ENCODE measurements at places on chromosomes 6 and 20.
A peak's percentile ranks its signal among the peaks of the same experiment; 100 is the strongest.

- no peak for DNase-seq
These were observed 393.5 kb downstream of the NKAIN2 start for GRCh38 chr6:124197148-124197547.

- DNase-seq, result no peak
These were observed 10.4 kb downstream of the ITCH start for GRCh38 chr20:34373445-34373844.

DNA sequence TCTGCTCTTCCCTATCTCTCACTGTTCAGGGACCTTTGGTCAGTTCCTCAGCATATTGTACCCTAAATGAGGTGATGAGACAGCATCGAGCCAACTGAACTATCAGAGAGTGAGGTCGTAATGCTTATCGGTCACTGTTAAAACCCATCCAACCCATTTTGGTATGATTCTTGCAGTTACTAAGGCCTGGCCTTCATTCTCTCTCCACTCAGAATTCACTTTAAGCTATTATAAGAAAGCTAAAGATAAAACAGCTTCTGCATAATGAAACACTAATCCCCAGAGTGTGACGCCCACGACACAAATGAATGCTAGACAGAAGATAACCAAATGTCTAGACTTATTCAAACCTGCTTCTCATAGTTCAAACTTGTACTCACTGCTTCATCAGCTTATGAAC, 175.8 kb downstream of the GMPR start:
- no peak for DNase-seq

- DNase-seq, result no peak
These were observed 18.5 kb upstream of the PACSIN1 start for GRCh38 chr6:34447386-34447785.

DNA sequence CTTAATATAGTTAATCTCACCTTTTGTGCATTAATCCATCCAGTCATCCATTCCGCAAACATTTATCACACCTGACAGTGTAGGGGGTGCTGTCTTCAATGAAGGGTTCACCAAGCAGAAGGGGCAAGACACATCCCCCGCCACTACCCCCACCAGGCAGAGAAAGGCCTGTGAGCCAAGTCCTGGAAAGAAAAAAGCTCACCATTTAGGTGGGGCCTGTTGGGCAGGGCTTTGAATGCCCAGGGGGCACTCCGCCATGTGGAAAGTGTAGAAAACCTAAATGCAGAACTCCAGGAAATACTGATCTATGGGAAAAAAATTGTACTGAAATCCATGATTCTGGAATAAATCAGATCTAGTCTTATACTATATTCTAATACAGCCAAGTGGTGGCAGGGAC, 4.8 kb upstream of the STX16 start:
- DNase-seq, result no peak

DNA sequence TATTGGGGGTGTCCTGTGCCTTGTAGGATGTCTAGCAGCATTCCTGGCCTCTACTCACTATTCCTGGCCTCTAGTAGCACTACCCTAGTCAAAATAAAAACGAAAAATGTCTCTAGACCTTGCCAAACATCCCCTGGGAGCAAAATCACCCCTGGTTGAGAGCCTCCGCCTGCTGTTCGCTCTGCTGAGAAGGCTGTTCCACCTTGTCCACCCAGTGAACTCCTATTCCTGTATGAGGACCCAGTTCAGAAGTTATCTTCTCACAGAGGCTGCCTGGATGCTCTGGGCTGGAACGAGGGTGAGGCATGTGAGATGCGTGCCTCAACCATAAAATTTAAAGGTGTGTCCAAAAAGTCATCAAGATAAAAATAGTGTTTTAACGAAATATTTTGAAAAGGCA, 101.9 kb downstream of the TOX2 start:
- no peak for DNase-seq

DNA sequence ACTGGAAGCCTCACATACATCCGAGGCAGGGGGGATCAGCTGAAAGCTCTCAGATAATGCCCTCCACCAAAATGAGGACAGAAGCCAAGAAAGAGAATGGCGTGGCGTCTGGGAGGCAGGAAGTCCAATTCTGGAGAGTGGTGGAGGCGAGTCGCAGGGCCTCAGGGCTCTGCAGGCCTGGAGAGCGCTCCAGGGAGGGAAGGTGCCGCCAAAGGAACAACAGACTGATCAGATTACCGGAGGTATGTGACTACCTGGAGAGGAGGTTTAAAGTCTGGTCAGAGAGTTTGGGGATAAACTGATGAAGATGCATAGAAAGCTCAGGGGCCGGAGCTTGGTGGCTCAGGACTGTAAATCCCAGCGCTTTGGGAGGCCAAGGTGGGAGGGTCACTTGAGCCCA, 11.2 kb upstream of the IP6K3 start:
- no peak for DNase-seq

DNA sequence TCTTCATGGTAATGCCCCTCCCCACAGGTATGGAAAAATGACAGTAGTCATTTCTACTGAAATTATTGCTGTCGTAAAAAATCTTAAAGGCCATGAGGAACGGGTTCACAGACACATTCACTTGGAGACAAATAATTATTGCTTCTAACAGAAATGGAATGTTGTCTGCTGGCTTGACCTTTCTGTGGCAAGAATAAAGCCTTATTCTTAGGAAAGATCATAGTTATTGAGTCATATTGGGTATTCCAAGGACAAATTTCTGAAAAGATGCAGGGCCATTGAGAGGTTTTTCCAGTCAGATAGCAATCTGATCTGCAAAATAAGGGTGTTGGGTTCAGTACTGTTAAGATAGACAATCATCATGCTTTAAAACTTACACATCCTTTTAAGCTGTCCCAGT, 29.2 kb downstream of the AKAP7 start:
- DNase-seq, result no peak

DNA sequence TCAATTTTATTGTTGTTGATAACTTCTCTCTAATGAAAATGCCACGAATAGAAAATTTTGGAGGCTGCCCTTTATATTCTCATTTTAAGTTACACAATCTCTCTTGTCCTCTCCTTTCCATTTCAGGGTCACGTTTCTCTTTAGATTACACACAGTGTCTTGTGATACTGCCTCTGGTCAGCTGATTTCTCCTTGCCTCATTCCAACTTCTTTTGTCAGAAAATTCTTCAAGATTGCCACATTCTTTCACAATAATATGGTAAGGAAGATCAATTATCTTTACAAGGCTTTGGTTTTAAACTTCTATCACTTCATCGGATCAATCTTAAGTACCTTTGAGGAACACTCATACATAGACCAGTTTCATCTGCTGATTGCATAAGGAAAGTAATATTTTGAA, 370.3 kb downstream of the RFPL4B start:
- DNase-seq, result no peak

DNA sequence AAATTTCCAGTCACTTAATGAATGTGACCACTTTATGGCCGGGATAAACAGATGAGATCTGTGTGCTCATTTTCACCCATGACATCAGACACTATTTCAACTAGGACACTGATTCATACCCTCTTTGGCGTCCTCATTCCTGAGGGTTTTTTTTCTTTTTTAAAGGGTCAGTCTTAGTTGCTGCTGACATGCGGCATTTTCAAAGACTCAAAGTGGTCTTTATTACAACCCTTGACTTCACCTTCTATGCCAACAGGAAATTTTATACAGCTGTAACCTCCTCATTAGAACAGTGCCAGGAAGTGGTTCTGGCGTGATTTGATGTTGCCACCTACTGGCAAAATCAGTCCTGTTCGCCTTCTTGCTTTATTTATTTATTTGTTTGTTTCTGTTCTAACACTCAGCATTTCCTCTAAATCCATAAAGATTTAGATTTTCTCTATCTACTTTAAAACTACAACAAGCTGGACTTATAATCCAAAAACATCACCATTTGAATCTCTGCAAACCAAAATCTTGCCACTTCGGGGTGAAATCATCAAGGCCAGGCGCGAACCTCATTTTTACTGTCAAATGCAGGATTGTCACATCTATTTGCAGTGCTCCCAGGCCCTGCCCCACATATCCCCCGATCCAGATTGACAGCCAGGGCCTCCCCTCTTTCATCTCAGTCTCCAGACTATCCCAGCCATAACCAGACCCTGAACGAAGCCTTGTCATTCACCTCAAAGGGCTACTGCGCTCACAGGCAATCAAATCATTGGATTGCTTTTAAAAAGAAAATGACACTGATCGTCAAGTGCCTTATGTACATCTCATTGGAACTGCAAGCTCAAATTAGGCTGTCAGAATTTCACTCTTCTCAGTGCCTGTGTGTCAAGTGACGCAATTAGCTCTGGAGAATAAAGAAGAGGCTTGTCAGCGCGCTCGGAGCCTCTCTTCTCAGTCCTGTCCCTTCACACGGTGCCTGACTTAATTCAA, 77.5 kb downstream of the C6orf118 start:
- DNase-seq, result peak; percentile 61

- peak; percentile 30 for DNase-seq
These were observed 51.7 kb downstream of the MYH7B start for GRCh38 chr20:35007413-35007812.

DNA sequence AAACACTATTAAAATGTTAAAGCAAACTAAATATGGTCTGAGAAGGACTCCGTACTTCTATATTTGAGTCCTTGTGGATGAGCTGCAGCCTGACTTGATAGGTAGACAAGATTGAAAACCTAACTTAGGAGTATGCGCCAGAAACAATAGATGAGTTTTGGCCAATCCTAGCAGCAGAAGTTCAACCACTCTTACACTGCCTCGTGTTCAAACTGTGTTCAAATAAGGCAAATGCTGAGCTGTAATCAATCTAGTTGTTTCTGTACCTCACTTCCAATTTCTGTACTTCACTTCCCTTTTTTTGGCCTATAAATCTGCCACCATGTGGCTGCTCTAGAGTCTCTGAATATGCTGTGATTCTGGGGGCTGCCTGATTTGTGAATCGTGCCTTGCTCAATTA, 13.2 kb upstream of the SERINC1 start:
- no peak for DNase-seq

DNA sequence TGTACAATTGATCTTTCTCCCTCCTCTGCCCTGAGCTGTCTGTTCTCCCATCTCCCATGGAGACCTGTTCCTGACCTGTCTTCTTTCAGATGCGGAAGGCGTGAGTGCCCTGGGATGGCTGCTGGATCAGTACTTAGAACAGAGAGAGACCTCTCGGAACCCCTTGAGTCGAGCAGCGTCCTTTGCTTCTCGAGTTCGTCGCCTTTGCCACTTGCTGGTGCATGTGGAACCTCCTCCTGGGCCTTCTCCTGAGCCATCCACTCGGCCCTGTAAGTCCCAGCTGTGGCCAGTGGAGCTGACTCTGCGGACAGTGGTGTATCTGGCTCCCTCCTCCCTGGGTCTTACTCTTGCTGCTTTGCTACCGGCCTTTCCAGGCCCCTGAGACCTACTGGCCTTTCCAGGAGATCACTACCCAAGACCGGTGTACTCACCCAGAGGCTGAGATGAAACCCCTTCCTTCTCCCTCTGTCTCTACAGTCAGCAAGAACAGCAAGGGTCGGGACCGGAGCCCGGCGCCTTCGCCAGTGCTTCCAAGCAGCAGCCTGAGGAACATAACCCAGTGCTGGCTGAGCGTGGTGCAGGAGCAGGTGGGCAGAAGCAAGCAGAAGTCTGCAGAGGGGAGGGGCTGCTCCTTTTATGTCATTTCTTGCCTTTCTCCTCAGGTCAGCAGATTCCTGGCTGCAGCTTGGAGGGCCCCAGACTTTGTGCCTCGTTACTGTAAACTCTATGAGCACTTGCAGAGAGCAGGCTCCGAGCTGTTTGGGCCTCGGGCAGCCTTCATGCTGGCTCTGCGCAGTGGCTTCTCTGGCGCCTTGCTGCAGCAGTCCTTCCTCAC, 22.5 kb downstream of the CUL9 start:
- DNase-seq, result no peak

- no peak for DNase-seq
These were observed 90.7 kb downstream of the AKAP7 start for GRCh38 chr6:131225959-131226358.

DNA sequence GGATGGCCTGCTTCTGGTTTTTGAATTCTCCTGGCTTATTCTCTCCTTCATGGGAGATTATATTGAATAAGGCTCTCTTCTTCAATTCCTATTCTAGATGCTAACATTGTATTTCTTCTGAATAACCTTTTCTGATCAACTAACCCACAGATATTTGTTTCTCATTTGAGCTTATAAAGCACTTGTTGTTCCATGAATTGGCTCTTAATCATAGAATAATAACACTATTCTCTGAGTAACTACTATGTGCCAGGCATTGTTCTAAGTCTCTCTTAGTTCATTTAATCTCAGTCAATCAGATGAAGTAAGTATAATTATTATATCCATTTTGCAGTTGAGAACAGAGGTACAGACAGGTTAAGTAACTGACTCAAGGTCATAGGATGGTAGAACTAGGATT, 136.3 kb upstream of the MLIP start:
- DNase-seq, result no peak

DNA sequence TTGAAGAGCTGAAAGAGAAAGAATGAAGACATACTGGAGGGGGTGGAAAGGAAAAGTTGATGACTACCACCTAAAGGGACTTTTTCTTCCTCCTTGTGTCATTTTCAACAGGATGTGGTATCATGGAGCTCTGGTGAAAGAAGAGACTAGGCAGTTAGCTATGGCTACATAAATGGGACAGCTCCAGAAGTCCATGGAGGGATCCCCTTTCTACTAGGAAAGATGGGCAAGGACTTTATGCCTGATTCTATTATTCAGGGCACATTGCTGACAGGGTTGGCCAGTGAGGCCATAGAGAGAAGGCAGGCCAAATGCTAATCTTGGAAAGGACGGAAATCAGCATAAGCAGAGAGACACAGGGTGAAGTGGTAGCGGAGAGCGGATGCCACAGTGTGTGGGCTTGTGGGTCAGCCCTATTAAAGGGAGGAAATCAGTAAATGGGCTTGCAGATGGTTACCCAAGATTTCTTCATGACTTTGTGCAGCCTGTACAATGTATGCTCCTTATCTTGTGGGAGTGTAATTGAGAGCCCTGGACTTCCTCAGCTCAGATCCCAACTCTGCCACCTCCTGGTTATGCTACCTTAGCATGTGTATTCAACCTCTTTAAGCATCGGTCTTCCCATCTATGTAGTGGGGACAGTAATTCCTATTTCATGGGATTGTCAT, 77.4 kb upstream of the TMEM170B start:
- no peak for DNase-seq

GRCh38 chr20:33832103-33832804, 21.1 kb downstream of the CHMP4B start:
- DNase-seq, result no peak

- no peak for DNase-seq
These were observed 120.5 kb downstream of the KIF13A start for GRCh38 chr6:17866876-17867444.

DNA sequence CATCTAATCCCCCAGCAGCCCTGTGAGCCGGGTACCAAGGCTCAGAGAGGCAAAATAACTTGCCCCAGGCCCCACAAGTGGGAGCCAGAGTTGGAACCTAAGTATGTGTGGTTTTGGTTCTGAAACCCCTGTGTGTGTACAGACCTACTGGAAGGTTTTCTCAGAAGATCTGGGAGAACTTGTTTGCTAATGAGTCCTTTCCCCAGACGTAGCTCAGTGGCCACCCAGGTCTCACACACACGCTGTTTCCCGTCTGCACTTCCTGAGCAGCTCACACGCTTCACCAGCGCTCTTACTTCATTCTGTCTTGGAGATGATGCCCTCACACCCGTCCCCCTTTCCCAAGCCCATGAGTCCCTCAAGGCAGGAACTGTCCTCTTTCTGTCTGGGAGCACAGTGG, 8.2 kb downstream of the CCN5 start:
- DNase-seq, result no peak

- DNase-seq, result no peak
These were observed 45.0 kb downstream of the TFAP2A start for GRCh38 chr6:10369896-10370295.

GRCh38 chr20:17613328-17614175, 43.7 kb downstream of the DSTN start:
- DNase-seq, result peak; percentile 53
